ENCODE measurements at places on chromosomes 16 and 17. TPM values are rescaled to one million over a fixed set of nuclear protein-coding genes. Genes with fewer than 3 reads are reported as not detected.

KCNAB3 gene
- polyA plus RNA-seq, result 2.2 TPM

SRCIN1 gene
- not detected for polyA plus RNA-seq

KRTAP3-2 gene
- not detected for polyA plus RNA-seq

TNFRSF17 gene
- not detected for polyA plus RNA-seq

ENPP7 gene
- not detected for polyA plus RNA-seq

HBQ1 gene
- not detected for polyA plus RNA-seq

DNA sequence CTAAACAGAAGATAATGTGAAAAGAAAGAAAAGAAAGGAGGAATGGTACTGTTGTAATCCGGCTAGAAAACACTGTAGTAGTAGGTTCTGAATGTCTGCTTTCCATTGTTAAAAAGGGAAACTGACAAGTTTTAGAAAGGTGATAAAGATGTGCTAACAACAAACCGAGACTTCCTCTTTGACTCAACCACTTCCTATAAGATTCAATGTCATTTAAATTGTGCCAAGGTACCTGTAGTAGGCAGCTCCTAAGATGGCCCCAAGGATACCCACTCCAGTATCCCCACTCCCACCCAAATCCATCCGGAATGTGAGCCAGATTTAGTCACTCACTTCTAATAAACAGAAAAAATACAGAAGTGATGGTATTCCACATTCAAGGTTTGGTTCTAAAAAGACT is 31.2 kb downstream of the XYLT1 start:
- DNase-seq, result no peak

DNA sequence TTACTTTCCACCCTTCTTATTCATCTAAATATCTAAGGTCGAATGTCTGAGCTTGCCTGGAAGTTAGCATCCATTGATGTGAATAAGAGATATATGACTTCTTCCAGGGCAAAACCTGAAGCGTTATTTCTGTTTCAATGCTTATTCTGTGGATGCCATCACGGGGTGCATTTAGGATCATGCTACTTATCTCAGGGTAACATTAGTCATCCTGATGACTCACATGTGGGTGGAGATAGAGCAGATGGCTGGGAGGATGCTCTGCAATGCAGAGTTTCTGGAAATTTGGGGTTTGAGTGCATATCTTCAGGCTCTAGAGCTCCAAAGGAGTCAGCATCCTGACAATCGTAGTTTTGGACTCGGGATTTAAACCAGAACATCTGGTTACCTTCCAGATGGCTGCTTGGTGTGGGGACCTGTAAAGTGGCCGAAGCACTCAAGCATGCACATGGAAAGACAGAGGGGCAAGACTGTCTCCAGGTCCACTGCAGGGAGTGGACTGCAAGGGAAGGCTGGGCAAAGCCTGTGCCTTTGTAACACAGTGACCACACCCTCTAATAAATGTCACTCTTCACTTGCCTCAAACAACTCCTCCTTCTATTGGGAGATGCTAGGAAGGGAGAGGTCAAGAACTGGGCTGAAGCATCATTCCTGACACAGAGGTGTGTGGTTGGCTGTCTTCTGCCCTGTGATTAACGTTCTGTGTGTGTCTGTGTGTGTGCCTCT is 175.2 kb upstream of the SALL1 start:
- DNase-seq, result peak; percentile 58

DNA sequence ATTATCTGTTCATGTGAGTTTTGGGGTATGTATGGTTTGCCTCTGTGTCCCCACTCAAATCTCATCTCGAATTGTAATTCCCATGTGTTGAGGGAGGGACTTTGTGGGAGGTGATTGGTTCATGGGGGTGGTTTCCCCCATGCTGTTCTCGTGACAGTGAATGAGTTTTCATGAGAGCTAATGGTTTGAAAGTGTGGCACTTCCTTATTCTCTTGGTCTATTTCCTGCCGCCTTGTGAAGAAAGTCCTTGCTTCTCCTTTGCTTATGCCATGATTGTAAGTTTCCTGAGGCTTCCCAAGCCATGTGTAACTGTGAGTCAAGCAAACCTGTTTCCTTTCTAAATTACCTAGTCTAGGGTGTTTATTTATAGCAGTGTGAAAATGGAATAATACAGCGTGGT is 128.1 kb upstream of the HS3ST4 start:
- DNase-seq, result no peak

DNA sequence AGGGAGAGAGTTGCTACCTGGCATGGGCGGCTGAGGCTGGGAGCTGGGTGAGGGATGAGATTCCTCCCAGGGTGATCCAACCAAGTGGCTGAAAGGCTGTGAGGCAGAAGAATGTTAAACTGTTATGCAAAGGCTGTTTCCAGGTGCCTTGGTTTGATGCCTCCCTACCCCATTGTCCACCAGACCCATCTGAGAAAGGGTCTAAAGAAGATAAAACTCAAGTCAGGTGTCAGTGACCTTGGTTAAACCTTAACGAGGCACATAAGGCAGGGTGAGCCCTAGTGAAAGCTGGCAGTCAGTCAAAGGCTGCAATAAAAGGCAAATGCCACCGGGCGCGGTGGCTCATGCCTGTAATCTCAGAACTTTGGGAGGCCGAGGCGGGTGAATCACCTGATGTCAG is 23.8 kb downstream of the LDHD start:
- no peak for DNase-seq

DNA sequence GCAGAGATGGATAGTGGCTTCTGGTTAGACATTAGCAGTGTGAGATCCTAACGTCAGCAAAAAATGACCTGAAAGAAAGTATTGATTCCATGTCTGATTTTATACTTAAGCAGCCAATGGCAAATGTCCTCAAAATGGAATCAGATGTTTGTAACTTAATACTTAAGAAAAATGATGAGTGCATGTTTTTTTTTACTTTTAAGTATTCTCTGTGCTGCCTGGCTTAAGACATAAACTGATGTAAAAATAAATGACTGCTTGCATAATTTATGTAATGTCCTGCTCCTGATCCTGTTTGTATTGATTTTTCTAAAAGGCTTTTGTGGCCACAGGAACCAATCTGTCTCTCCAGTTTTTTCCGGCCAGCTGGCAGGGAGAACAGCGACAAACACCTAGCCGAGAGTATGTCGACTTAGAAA is 7.4 kb downstream of the CBFB start:
- no peak for DNase-seq

DNA sequence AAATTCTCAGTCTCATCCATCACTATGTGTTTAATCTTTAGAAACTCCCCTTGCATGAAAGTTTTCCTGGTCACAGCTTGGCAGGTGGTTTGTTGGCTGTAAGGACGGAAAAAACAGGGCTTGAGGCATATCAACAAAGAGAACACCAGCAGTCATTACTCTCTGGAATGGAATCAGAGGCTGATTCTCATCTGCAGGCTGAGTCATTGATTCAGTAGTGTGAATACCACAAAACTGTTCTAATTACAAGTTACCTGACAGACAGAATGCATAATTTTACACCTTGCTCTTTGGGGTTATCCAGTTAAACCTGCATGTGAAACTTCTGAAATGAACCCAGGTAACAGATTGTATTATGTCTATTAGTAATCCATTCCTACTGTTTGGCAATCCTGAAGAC is 11.5 kb upstream of the SLFN12L start:
- DNase-seq, result no peak

DNA sequence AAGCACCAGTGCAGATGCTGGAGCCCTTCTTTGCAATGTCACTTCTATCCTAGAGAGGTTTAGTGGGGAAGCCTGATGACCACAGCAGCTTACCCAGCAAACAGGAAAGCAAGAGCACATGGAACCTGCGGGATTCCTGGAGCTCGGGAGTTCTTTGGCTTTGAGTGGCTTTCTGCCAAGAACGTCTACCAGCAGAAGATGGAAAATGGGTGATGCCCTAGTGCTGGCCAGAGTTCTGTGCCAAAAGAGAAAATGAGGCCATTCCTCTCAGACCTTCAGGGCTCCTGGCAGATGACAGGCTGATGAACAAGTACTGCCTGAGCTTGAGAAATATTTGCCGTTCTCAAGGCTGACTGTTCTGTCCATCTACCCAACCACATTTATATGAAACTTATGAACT is 332.1 kb upstream of the CCL2 start:
- DNase-seq, result no peak

DNA sequence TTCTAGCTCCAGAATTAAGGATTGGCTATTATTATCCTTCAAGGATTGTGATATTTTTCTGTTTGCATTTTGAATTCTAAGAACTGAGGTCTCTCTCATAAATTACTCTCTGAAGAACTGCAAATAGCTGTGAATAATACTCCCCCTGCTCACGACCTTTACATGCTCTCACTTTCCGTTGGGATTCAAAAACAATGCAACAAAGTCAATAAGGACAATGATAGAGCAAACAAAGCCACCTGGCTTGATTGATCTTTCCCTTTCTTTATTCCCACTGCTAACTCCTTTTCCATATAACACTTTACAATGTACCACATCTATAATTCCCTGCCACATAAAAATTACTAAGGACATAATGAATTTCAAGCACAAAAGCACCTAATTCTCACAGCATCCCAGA is 523.0 kb upstream of the CA10 start:
- no peak for DNase-seq

DNA sequence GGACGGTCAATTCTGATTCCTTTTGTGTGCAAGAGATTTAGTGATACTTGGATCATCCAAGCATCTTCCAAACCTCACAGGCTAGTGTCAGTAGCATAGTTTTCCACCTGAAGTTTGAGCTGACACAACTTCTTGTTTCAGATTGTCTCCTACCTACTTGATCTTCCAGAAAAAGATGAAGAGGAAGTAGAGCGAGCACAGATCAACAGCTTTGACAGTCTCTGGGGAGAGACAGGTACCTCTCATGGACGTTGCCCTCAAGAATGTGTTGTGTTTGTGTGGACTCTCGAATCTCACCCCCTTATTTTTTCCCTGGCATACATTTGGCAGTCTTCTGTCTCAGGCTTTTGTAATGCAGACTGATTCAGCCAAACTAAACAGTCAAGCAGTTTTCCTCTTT is 47.4 kb downstream of the CYB561 start:
- DNase-seq, result no peak

GRCh38 chr17:47281216-47281615 is 27.6 kb downstream of the ITGB3 start:
- DNase-seq, result no peak

DNA sequence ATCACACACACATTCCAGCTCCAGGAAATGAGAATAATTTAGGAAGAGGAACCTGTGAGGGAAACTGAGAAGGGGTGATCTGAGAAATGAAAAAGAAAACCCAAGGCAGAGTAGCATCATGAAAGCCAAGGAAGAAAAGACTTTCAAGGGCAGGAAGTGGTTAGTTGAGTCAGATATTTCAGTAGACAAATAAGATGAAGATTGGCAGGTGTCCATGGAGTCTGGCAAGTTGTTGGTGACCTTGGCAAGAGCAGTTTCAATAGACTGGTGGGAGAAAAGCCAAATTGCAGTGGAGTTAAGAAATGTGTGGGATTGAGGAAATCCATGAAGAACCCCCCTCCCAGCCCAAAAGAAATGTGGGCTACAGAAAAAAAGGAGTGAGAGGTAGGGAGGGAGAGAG is 10.7 kb downstream of the GNAO1 start:
- no peak for DNase-seq

DNA sequence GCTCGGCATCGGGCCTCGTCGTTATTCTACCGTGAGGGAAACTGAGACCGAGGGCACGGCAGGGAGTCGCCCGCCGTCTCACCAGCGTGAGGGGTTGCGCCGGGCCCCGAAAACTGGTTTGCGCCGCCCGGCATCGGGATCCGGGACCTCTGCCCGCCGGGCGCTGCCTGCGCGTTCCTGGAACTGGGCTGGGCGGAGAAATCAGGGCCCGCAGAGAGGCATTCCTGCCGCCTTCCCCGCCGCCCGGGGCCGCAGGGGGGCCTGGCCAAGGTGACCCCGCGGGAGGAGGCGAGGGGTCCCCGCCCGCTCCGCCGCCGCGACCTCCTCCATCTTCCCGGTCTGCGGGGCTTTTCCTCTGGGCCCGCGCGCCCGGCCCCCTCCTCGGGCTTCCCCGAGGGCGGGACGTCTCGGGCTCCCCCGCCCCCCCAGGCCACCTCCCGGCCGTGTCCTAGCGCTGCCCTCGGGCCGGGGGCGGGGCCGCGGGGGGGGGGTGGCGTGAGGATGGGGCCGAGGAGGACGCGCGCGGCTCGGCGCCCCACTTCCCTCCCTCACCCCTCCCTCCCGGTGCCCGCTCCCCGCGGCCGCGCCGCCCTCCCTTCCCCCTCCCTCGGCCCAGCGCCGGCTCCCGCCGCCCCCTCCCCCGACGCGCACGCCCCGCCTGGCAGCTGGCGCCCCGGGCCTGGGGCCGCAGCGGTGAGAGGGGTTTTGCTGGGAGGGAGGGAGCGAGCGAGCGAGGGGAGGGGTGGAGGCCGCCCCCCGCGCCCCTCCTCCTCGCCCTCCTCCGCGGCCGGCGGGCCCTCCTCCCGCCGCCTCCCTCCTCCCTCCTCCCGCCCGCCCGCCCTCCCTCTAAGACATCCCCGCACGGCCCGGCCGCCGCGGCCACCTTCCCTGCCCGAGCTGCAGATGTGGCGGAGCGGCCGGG is at the start of gene GLIS2:
Gene GLIS2, plus strand, starts transcription at position 882 of the 922 bp plus-strand sequence. CDS start 16,214 bp downstream, outside the sequence.
- DNase-seq, result no peak

GRCh38 chr17:27233776-27234175 is 60.1 kb upstream of the WSB1 start:
- DNase-seq, result no peak

Measured in AG04450 (cell line).